ENCODE measurements at places on chromosomes 5 and 9. TPM values are rescaled to one million over a fixed set of nuclear protein-coding genes. Genes with fewer than 3 reads are reported as not detected.

Gene C9orf153
- total RNA-seq: not detected

Gene RIGI
- 15.3 TPM for total RNA-seq

Gene EDIL3
- total RNA-seq: 6.1 TPM

Gene CMYA5
- 15.7 TPM for total RNA-seq

Gene OTP
- total RNA-seq: not detected

Gene ELOVL7
- 34.3 TPM for total RNA-seq

Gene SCGB3A2
- total RNA-seq: not detected

Gene KLHL3
- 5.0 TPM for total RNA-seq

Gene FOXD4L5
- total RNA-seq: not detected

- DNase-seq: no peak
Measured at GRCh38 chr5:153439130-153439529, 51.3 kb upstream of the GRIA1 start.

DNA sequence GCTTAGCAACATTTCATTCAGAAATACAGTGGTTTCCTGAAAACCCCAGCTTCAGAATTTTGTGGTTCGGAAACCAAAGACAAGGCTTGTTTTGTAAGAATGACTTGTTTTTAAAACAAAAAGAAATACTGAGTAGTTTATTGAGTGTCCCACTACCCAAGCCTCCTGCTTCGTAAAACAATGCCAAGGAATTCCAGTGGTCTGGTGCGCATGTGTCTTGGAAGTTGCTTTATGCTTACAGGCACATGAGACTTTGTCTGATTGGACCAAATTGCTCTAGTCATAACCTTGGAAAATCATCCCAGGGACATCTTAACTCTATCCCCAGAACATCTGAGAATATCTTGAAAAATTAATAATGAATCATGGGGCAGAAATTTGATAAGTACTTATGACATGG, 77.1 kb upstream of the FST start:
- DNase-seq: no peak

GRCh38 chr5:88881571-88881971, 1.4 kb downstream of the MEF2C start:
- DNase-seq: no peak

GRCh38 chr5:84605241-84605640, 220.6 kb upstream of the EDIL3 start:
- no peak for DNase-seq

- no peak for DNase-seq
Measured at GRCh38 chr9:92945796-92946195, 1.5 kb upstream of the FGD3 start.

DNA sequence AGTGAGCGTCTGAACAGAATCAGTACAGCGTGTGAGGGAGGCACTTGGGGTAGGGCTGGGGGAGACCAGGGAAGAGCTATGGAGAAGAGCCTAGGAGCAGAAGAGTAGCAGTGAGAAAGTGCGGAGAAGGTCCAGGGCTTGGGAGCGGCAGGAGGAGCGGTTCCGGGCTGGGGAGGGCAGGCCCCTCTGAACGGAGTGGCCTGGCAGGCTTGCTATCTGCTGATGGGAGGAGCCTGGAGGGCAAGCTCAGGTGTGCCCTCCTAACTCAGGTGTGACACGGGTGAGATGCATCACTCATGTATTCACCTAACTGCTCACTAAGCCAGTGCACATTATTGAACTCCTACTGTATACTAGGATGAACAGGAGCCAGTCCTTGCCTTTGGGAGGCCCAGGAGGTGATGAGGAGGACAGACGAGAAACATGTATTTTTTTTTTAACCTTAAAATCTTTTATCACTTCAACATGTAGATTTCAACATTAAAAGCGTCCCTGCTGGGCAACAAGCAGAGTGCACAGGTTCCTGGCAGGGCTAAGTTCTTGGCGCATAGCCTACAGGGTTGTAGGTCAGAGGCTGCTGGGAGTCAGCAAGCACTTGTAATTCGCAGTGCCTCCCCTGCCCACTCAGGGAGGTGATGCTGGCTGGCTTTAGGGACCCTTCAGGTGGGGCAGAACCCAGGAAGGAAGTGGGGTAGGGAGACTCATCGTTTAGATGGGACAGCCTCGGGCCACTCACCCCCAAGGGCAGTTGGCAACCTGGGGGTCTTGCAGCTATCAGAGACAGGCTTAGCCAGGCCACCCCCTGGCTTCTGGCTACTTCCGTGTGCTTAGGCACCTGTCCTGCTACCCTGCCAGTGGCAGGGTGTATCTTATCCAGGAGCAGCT, 55.5 kb downstream of the TMOD1 start:
- no peak for DNase-seq

- no peak for DNase-seq
Measured at GRCh38 chr9:113278840-113279239, 3.4 kb downstream of the PRPF4 start.

DNA sequence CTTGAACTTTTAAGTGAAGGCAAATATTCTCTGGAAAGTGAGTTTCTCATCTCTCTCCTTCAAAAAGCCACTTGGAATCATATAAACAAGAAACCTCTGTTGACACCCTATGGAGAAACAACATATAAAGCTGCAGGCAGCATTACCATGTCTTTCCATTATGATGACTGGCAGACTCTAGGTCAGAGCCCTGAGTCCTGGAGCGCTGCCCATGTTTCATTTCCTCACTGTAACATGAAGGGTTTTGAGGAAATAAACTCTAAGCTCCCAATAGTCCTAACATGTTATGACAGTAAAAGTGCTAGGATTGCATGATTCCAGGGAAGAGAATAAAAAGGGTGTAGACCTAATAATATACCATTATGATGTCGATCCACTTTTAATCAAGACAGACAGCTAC, 220.6 kb downstream of the CTNND2 start:
- DNase-seq: no peak

DNA sequence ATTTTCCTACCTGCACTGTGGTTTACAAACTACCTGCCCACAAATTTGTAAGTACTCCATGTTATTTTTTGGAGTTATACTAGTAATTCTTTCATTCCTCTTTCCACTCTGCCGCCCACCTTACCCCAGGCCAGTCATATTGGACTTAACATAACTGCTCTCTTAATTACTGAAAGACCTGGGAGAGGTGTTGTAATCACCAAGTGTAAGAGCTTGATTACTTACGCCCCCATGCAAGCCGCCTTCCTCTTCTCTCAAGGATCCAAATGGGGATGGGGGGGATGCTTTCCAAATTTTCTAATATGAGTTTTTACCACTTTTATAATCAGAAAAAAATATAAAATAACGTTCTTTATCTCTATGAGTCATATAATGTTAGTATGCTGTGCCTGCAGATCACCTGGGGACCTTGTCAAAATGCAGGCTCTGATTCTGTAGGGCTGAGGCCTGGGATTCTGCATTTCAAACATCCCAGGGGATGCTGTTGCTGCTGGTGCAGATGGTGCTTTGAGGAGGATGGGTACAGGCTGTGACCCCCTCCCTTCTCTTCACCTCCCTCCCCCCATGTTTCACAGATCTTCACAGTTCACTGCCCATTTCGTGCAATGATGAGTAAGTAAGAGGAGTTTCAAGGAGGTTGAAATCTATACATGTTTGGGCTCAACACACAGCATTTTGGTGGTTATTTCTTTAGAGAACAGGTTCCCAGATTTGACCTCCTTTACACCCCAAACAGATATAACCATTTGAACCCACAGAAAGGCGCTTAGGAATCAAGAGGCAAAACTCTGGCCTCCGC, 87.3 kb downstream of the SEC61B start:
- DNase-seq: no peak

DNA sequence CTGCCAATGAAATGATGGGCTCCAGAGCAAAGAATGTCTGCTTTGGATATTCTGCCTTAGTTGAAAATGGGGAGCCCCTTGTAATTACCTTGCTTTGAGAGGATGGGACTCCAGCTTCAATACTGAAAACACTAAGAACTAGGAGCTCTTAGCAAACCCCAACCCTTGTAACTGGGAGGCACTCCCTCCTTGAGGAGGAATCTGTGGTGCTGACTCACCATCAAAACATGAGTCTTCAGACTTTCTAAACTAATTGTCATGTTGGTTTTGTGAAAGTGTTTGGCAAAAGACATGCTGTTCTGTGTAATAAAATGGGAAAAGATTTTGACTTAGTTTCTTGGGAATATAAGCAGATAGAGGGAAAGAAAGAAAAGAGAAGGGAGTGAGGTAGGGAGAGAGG, 91.9 kb upstream of the PTPRD start:
- DNase-seq: no peak

GRCh38 chr5:127572930-127573329, 55.5 kb downstream of the PRRC1 start:
- DNase-seq: no peak

DNA sequence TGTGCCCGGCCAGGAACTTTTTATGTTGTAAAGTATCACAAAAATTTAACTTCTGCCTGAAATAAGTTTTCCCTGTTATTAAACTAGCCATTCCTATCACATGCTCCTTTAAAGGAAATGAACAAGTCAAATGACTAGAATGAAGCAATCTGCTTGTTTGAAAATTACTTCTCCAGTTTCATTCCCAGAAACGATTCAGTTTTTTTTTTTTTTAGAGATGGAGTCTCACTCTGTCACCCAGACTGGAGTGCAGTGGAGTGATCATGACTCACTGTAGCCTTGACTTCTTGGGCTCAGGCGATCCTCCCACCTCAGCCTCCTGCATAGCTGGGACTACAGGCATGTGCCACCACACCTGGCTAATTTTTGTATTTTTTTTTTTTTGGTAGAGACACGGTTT, 13.3 kb upstream of the GNG10 start:
- DNase-seq: no peak

DNA sequence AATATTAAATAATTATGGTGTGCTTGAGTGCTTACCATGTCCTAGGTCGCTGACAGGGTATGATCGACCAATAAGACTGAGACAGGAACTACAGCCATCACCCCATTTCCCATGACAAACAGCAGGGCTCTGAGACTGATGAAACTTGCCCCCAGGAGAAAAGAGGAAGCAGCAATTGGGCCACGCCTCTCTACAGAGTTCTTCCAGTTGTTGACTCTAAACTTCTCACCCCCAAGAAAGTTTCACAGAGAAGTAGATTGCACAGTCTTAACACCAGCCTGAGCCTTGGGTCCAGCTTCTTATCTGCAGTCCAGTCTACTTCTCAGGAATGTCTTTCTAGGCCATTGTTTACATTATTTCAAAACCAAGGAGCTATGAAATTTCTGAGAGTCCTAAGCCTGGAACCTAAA, 182.2 kb upstream of the ANKRD55 start:
- DNase-seq: peak; percentile 89

- DNase-seq: no peak
Measured at GRCh38 chr5:109258755-109259154, 151.0 kb downstream of the PJA2 start.

DNA sequence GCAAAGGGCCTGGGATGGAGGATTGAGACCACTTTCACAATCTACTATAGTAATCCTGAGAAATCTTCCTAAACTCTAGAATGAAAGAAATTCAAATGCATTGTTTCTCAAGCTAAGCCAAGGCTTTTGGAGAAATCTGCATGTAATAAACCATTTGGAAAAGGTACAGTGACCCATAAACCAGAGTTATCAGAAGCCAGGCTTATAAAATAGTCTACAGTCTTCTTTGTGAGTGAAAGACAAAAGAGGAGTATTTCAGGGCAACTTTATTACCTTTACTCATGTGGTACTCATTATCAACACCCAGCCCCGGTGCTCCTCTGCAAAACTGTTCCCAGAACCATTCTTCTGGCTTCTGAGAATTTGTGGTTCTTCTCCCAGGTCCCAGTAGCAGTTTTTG, 87.0 kb downstream of the GALNT10 start:
- no peak for DNase-seq

DNA sequence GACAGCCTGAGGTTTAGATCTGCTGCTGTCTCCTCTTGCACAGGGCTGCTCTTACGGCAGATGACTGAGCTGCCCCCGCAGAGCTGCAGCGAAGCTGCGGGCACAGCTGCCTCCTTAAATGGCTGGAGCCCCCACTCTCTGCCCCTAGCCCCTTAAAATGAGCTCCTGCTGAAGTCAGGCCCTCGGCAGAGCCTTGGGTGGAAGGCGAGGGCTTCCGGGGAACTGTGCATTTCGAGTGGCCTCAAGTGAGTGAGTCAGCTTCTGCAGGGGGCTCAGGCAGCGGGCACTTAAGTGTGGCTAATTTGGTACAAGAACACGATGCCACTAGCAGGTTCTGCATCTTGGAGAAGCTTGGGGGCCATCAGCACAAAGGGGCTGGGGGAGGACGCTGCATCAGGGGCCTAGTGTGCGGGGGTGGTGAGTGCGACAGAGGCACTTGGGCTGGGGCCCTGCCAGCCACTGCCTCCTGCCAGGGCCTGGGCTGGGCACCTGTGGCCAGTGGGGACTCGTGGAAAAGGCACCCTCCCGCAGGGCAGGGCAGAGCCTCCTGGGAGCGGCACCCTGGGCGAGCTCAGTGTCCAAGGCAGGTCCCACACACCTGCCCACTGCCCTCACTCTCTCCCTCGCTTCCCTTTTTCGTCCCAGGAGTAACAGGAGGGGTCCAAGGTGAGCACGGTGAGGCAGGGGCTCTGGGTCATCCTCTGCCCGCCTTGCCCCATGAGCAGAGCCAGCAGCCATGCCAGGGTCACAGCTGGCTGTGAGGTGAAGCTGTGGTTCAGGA, 28.8 kb upstream of the RNU6ATAC start:
- DNase-seq: no peak

- DNase-seq: no peak
Measured at GRCh38 chr9:135588886-135589595, 27.5 kb downstream of the PAEP start.

DNA sequence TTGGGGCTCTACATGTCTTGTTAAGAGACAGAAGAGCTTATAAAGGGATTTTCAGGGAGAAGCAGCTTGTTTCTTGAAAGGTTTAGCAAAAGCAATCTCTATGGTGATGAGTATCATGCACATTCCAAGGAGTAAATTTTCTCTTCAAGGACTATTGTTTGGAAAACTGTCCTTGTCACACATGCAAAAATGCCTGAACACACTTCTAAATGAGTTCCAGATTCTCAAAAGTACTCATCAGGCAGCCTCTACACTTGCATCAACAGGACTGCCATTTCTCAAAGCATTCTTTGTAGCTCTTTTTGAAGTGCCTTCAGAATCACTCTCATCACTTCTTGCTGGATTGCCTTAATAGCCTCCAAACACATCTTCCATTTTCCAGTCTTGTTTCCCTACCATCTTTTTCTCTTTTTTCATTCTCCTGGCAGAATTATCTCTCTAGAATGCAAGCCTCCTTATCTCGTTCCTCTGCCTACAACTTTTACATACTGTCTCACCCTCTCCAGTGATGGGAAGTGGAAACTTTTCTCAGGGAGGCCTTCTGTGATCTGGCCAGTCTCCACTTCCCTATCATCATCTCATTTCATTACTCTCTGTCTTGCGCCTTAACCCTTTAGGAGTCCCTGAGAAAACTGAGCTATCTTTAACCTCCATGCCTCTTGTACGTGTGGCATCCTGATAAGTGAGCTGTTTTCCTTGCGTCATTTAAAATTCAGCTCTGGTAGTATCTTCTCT, 631.5 kb upstream of the TLE4 start:
- DNase-seq: no peak

GRCh38 chr5:16976625-16977008, 40.5 kb upstream of the MYO10 start:
- DNase-seq: no peak

DNA sequence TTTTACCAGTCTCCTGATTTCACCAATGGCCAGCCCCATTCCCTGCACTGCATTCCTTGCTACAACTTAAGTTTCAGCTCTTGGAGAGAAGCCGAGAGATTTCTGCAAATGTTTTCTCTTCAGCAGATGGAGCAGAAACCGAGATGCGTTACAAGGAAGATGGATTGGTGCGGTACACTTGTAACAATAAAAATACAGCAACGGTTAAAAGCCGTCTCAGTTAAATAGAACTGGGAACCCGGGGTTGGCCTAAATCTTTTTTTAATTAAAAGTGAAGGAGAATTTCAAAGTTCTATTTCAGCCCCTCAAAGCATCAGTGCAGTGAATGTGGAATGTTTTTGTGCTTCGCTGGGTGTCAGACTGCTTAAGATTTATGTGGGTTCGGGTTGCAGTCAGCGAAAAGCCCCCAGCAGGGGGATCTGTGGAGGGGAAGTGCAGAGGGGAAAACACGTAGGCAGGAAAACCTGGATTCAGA, 19.8 kb downstream of the BRINP1 start:
- no peak for DNase-seq
